ENCODE measurements at places on chromosomes 4 and X.

DNA sequence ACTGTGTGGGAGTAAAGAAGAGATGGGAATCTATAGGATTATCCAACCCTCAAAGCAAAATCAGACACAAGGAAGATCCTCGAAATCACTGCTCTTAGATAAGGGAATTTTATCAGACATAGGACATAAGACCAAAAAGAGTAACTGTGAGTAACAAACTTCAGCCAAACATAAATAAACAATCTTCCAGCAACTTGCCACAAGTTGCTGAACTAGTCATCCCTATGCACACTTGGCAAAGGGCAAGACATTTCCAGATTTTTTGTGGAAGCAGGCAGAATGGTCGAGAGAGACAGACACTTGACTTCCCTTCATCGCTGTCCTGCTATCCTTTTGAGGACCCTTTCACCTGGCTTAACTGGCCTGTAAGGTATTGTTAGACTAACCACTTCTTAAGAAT lies 89.6 kb downstream of the KCNIP4 start:
- no peak for DNase-seq

DNA sequence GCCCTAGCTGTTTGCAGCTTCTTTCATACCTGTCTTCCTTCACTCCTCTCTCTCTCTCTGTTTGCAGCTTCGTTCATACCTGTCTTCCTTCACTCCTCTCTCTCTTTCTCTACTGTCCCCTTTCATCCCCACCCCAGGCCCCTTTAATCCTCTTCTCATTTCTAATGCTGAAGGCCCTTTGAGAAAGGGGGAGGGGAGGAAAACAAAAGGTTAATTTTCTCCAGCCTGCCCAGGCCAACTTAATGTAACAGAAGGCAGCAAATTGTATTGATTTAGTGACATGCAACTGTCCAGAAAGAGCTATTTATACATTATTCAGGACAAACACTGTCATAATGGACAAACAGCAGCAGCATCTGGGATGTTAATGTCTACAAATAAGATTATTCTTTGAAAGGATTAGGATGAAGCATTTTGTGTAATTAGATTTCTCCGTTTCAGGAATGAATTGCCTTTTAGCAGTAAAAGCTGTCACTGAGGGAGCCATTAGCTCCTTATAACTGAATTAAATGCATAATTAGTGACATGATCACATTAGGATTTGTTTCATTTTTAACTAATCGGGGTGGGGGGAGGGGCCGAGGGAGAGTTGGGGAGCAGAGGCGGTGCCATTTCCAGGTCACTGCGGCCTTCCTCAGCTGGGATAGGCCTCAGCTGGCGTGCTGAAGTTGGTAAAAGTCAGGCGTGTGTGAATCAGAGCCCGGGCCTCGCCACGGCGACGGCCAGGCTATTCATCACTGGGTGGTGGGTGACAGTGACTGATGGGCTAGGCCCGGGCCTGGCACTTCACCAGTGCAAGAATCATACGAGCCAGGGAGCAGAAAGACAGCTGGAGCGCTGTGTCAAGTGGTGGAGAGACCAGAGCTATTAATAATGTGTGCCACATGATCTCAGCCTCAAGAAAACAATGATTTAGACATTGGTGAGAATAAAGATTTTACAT lies 174.5 kb downstream of the NKX6-1 start:
- no peak for DNase-seq

DNA sequence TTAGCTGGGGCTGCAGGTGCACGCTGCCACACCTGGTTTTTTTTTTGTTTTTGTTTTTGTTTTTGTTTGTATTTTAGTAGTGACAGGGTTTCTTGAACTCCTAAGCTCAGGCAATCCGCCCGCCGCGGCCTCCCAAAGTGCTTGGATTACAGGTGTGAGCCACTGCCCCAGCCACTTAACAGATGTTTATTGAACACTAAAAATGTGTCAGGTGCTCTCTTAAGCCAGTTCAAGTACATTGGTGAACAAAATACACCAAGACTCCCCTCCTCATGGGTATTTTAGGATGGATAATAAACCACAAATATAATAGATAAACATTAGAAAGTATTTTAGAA lies 69.9 kb downstream of the TRAPPC11 start:
- DNase-seq = no peak

DNA sequence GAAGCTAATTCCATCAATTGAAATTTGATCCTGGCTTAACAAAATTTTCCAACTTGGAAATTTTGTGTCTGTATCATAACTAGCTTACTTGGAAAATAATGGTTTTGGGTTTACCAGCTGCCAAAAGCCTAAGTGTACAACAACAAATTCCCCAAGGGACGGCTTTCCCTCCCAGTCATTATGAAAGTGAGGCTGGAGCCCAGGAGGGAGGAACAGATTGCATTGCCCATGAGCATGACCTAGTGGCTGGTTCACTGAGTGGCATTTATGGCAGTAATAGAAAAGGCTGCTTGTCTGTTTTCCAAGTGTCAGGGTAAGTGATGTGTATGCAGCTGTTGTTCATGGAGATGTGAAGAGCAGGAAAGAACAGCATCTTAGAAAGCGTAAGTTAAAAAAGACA lies 70.8 kb upstream of the HHIP start:
- no peak for DNase-seq

- no peak for DNase-seq
Measured at GRCh38 chrX:31356275-31357212, 284.7 kb upstream of the FTHL17 start.

- DNase-seq = no peak
Measured at GRCh38 chrX:70478526-70479245, 34.1 kb downstream of the DLG3 start.

GRCh38 chr4:39029752-39030694 lies 2.2 kb downstream of the TMEM156 start:
- DNase-seq = no peak

DNA sequence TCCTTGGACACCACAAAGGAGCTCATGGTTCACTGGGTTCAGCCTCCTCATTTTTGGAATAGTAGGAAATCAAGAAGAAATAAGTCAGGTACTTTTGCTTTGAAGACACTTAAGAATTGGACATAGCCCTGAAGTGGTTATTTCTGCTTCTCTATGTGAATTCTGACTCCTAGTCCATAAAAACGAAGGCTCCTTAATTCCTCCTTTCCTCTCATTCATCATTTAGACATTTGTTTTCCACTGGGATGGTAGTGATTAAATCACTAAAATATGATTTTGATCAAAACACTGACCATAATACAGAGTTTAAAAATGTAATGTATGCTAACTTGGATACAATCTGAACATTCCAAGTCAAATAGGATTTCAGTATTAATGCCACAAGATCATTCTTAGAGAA lies 34.7 kb upstream of the CYP2U1 start:
- DNase-seq = peak; percentile 48

DNA sequence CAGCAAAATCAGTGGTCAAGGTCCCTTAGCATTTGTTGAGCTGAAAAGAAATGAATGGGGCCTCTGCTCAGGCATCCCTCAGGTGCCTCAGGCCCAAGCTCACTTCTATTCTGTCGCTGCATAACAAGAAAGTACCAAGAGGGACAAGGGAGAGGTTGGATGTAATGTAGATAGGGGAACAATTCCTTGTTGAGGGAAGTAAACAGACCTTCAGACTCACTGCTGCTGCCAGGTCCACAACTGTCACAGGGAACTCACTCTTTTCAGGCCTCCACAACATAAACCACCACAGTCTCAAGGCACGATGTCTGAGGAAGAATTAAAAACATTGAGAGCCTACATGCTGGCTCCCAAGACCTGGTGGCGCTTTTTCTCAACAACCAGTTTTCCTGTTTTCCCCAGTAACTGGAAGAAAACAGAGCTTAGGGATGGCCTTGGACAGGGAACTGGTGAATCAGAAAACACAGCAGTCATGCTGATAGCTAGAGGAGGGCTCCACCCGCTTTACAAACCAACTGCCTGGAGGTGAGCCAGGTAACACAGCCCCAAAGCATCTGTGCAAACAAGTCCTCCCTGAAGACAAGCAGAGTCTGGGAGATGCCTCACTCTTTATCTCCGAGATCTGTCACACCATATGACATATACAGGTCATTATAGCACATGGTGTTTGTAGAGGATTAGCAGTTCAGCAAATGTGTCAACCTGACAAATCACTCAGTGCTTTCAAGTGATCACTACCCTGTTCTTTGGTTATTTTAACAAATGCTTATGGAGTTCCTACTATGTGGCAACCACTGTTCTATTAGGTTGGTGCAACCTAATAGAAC lies 14.3 kb upstream of the AWAT1 start:
- peak; percentile 3 for DNase-seq

GRCh38 chrX:13257223-13258051 lies 62.4 kb downstream of the ATXN3L start:
- no peak for DNase-seq

GRCh38 chr4:48307528-48307927 lies 33.8 kb upstream of the SLAIN2 start:
- DNase-seq = no peak

DNA sequence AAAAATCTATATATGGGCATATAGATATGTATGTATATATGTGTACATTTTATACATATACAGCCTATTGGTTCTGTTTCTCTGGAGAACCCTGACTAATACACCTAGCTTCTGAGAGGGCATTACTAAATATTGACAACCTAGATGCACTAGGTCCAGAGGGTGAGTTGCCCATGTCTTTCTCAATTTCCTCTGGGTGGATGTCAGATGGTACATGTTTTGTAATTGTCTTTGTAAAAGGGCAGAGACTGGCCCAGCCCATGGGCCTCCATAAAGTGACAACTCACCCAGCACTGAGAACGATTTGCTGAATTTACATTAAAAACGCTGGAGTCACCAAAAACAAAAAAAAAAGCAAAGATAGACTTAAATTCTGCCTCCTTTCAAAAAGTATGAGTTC lies 198.5 kb upstream of the FAM241A start:
- DNase-seq = no peak

- no peak for DNase-seq
Measured at GRCh38 chrX:9459186-9459748, 5.6 kb upstream of the TBL1X start.

- no peak for DNase-seq
Measured at GRCh38 chrX:135522878-135523693, 2.6 kb downstream of the INTS6L start.

- no peak for DNase-seq
Measured at GRCh38 chr4:7362341-7362740, 72.4 kb downstream of the PSAPL1 start.

DNA sequence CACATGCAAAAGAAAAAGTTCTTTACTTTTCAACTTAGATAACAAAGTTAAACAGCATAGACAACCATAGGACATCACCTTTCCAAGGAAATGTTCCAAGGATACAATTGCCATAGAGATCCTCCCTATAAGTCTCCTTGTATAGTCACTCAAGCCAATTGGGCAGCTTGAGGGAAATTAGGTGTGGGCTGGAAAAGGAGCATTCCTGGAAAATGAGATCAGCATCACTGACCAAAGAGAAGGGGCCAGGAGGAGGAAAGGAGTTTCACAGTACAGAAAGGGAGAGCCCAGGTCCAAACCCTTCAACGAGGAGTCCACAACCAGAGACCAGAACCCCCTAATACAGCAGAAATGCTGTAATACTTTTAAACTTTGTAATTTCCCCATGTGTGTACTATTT lies 91.5 kb upstream of the PPARGC1A start:
- DNase-seq = peak; percentile 11

- DNase-seq = no peak
Measured at GRCh38 chr4:145822181-145822580, 116.4 kb downstream of the ZNF827 start.

DNA sequence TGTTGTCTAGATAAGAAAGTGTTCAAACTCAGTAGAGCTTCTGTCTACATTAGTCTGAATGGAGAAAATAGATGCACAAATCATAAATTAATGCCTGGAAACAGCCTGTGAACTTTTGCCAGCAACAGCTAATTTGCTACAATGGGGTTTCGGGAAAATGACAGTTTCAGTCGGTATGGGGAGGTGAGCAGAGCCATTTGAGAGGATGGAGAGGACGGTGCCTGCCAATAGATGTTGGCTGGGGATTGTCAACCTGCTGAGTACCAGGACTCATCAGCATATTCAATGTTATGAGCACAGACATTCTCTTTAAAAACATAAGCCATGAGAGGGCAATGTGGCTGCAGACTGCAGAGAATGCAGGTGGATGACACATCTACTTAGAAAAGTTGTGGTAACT lies 230.3 kb upstream of the PCDH18 start:
- DNase-seq = no peak

- DNase-seq = peak; percentile 98
Measured at GRCh38 chrX:122565952-122566351, 618.1 kb upstream of the GRIA3 start.

GRCh38 chrX:78831523-78831922 lies 84.0 kb downstream of the LPAR4 start:
- no peak for DNase-seq

- no peak for DNase-seq
Measured at GRCh38 chrX:65987811-65988210, 52.1 kb downstream of the VSIG4 start.

DNA sequence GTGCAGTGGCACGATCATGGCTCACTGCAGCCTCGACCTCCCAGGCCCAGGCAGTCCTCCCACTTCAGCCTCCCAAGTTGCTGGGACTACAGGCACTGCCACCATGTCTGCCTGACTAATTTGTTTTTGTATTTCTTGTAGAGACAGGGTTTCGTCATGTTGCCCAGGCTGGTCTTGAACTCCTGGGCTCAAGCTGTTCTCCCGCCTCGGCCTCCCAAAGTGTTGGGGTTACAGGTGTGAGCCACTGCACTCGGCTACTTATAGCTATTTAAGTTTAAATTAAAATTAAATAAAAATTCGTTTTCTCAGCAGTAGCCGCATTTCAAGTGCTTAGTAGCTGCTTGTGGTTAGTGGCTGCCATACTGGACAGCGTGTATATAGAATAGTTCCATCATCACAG lies 3.5 kb downstream of the SMAD1 start:
- DNase-seq = no peak

DNA sequence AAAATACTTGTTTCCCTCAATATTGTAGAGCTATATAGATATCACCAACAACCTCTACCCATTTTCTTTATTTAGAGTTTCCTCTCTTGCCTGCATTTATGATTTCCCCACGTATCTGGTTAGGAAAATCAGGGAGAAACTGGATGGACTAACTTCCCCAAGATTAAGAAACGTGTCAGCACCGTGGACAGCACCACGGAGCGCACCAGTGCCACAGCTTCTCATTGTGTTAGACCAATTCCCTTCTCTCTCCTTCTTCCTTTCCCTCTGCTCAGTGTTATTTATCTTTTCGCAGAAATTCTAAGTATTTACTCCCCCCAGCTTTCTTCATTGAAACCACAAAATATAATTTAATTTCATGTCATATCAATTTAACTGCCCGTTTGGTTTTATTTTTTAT lies 568.6 kb upstream of the BOD1L1 start:
- DNase-seq = peak; percentile 53

- no peak for DNase-seq
Measured at GRCh38 chrX:40097141-40097503, 636 bp downstream of the BCOR start.

- DNase-seq = no peak
Measured at GRCh38 chrX:120023259-120023658, 54.2 kb downstream of the RHOXF2B start.

DNA sequence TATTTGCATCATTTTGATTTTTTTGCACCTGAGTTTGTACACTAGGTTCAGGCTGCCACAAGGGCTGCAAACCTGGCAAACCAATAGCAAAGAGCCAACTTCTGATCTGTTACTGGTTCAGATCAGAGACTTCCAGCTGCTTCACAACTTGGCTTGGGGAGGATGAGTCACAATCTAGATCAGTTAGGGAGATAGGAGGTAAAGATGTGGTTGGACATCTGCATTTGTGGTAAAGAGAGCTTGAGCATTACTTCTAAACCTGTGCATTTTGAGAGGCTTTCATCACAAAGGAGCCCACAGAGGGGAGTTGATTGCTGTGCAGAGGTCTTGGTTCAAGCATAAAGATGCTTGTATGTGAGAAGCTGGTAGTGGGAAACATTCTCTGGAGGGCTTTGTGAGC lies 34.5 kb downstream of the LINC00632 start:
- no peak for DNase-seq

Measured in fibroblast of skin of right biceps (primary cell).